ENCODE measurements at places on chromosomes 7 and 10.

- no peak for DNase-seq
These were observed 37.0 kb upstream of the CCSER2 start for GRCh38 chr10:84291384-84291783.

GRCh38 chr7:51067757-51068156 lies 248.9 kb downstream of the COBL start:
- DNase-seq = peak; percentile 75

GRCh38 chr10:33335801-33336581 lies 1.5 kb upstream of the NRP1 start:
- no peak for DNase-seq

DNA sequence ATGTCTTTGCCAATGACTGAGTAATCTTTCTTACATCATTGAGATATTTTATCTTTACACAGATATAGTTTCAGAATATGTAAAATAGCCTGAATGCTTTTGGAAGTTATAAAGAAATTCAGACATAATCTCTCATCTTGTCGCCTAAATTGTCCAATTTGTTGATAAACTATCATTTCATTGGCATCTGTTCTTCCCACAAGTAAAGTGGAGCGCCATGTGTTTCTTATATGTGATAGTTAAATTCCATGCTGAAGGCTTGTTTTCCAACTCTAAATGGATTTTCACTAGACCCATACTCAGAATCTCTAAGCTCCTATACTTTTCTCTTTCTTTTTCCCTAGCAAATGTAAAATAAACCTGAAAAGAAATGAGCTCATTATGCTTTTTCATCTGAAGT lies 640.1 kb upstream of the MBL2 start:
- DNase-seq = no peak
